Head of caudate nucleus (tissue), 42 donors: ENCODE measurements at places on chromosomes 13 and 19.

DNA sequence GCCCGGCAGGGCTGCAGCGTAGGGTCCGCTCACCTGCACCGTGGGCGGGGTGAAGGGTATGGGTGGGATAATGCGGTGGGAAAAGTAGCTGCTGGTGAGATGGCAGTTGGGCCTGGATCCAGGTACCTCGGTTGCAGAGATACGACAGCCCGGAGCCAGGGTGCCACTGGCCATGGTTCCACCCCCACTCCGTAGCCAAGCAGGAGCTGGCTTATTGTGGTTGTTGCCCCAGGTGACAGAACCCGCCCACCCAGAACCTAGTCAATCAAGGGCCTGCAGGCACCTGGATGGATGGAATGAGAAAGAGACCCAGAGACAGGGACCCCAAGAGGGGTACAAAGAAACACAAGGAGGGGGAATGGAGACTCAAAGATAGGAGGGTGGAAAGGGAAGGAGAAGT, 3.5 kb upstream of the LHB start:
- no peak for DNase-seq

- no peak for DNase-seq
Observed at GRCh38 chr13:59570204-59570603, 593.5 kb downstream of the DIAPH3 start.

DNA sequence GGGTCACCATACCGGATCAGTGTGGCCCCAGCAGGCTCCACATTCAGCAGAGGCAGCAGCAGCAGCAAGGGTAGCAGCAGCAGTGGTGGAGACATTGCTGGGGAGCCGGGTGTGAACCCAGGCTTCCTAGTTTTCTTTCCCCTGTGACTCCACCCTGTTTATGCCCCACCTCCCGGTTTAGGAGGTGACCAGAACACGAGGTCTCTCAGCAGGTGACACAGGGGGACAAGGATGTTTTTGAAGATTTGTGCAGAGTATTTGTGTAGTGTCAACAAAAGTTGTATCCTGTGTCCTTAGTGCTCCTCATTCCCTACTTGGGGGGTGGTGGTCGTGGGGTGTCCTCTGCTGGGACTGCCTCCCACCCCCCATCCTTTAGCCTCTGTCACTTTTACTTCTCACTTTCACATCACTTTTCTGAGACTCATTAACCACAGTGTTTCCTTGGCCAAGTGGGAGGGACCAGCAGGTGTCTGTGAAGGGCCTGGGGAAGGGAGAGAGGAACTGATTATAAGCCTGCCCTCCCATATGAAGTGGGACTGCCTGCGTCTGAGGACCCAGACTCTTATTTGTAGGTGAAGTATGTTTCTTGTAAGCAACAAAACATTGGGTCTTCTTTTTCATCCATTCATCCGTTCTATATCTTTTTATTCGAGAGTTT, 15.6 kb upstream of the KCNC3 start:
- DNase-seq, result no peak

DNA sequence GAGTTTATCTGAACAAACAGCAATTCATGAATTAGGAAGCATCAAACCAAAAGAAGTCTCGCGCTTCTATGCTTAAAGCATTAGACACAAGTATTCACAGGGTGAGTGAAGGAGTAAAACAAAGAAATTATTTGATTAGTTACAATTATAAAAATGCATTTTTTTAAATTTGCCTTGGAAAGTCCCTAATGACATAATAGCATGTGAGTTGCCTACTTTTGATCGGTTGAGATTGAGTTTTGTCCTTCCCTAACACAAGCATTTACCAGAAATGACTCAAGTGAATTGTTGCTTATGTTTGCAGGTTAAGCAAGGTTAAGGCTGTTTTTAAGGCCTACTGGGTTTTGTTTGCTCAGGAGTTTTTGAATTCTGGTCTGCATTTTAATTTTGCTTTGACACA, 389 bp upstream of the ZNF649 start:
- no peak for DNase-seq

DNA sequence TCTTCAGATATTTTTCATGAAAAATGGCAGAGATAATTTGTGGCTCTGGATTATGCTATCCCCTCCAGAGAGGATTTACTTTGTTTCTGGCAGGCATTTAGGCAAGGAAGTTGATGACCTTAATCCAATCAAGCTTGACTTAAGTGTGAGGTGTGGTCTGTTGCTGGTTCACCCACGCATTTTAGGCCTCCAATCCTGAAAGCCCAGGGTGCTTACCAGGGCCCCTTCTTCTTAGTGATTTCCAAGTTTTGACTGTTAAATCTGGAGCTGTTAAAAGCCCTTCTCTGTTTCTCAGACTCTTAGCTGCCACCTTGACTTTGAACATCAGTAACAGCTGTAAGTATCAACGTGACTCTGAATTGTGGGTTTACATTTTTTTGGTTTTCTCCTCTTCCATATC, 161.8 kb downstream of the DNAJC15 start:
- no peak for DNase-seq

DNA sequence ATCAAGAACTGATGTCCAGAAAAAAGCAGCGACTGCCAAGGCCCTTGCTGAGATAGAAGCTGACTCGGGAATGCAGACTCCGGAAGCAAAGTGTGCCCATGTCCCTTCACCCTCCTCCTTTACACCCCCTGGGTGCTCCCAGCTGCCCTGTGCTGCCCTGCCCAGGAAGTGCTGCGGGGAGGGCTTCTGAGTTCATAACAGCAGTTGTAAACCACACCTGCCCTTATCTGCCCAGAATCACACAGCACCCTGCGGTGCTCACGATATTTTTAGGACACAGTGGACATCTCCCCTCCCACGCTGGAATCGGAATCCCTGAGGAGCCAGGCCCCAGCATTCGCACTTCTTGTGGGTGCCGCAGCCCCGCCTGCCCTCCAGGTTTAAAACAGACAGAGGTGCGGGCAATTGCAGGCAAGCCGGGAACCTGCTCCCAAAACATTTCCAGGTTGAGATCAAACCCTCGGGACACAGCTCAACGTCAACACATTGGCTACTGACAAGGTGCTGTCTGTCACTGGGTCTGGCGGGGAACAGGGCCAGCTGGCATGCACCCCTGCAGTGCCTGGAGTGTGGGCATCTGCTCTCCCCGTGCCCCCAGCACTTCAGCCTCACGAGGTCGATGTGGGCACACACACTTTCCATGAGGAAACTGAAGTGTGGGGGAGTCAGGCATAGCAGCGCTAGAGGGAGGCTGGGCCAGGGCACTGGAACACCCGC, 36.8 kb downstream of the RAB20 start:
- no peak for DNase-seq

DNA sequence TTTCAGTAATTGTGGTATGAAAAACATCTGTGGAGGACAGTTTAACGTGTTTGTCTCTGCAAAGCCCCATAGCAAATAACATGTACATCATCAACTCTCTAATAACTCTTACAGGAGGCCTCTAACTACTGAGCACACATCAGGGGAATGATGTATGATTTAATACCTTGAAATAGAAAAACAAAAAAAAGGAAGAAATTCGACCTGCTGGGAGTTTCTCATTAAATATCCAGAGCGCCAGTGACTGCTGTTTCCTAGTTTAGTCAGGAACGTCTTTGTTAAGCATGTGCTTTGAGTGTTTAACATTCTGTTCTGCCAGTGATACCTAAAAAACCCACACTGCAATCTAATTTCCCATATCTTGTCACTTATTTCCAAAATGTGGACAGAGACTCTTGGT, 235.4 kb downstream of the PCDH20 start:
- DNase-seq, result no peak

DNA sequence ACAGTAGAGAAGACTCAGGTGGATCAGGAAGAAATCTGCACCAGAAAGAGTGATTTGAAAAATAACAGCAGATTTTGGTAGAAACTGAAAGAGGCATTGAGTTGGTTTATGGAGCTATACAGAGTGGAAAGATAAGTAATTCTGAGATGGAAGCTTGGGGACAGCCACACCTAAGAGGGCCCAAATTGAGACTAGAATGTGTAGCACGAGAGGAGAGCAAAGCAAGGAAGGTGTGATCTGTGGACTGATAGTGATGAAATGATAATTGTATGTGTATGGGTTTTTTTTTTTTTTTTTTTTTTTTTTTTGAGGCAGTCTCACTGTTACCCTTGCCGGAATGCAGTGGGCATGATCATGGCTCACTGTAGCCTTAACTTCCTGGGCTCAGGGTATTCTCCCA, 16.3 kb downstream of the SAE1 start:
- no peak for DNase-seq

GRCh38 chr13:74300162-74300561, 166.0 kb upstream of the KLF12 start:
- DNase-seq, result no peak

- DNase-seq, result no peak
Observed at GRCh38 chr13:46179969-46180763, 1.8 kb downstream of the LCP1 start.

DNA sequence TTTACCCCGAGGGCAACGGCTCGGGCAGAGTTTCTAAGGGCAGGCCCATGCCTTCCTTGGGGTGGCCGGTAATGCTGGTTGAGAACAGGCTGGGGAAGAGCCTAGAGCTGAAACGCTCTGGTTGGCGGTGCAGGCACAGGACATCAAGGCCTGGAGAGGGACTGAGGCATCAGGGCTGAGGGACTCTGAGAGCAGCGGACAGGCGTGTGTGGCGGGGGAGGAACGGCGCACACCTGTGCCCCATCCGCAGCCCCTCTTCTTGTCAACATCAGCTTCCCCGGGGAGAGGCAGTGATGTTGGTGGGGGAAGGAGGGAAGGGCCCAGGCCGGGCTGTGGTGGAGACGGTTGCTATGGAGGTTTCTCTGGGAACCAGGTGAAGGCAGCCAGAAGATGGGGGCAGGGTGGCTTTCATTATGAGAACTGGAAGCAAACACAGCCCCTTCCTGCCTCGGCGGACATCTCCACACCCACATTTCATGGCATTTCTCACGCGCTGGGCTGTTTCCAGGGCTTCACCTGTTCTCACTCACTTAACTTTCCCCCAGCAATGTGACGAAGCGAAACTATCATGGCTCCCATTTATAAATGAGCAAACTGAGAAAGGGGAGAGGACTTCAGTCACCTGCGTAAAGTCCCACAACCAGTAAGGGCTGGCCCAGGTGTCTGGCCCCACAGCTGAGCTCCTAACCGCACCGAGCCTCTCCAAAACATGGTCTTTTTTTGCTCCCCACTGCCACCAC, 8.2 kb upstream of the ATF5 start:
- DNase-seq, result peak; percentile 11

DNA sequence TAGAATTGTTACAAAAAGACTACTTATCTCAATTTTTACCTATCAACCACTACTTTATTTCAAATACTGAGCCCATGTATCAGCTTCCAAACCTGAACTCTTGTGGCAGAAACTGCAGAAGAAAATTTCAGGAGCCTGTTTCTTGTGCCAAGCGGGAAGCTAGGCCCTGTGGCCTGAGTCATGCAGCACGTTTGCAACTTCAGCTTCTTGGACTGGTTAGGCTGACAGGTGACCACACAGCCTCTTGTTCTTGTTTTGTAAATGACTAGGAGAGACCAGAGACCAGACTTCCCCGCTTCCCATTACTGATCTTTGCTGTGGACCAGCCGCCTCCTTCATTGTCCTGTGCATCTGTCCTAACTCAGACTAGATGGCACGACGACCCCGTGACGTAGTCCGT, 3.4 kb upstream of the LAMP1 start:
- no peak for DNase-seq

GRCh38 chr13:57212989-57213388, 46.0 kb downstream of the PRR20E start:
- DNase-seq, result no peak

DNA sequence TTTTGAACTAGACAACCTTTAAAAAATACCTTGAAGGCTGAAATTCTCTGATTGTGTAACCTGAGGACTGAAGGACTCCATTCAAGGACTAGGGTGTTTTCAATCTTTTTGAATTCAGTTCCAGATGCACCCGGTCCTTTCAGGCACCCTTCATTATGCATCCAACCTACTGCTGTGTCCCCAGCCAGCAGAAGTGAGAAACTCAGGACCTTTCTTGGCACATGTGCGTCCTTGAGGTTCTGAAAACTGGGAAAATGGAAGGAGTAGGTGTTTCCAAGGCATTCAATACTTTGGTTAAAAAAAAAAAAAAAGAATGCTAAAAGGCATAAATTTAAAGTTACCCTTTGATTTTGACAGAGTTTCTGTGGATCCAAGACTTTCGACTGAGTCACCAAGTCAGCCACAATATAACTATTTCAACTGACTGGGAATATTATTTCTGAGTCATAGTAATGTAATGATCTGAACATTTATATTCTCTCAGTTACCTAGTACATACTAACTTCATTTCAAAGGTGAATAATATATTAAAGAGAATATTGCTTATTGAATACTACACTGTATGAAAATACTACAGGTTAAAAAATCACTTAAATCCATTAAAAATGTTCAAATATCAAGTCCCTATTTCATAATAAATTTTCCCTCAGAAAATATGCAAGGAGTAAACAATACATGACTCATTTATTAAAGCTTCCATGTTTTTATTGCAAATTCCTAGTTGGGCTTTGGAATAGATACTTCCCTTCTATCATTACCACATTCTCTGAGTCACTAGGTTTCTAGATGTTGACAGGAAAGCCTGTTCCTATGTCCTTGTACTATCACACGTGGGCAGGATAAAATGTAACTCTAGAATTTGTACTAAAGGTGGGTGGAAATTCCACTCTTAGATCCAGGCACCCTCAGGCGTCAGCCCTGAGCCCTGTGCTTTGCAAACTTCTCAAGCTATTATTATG, 2.4 kb upstream of the ITGBL1 start:
- peak; percentile 44 for DNase-seq

- DNase-seq, result peak; percentile 21
Observed at GRCh38 chr13:112943309-112944125, 25.5 kb upstream of the MCF2L start.

DNA sequence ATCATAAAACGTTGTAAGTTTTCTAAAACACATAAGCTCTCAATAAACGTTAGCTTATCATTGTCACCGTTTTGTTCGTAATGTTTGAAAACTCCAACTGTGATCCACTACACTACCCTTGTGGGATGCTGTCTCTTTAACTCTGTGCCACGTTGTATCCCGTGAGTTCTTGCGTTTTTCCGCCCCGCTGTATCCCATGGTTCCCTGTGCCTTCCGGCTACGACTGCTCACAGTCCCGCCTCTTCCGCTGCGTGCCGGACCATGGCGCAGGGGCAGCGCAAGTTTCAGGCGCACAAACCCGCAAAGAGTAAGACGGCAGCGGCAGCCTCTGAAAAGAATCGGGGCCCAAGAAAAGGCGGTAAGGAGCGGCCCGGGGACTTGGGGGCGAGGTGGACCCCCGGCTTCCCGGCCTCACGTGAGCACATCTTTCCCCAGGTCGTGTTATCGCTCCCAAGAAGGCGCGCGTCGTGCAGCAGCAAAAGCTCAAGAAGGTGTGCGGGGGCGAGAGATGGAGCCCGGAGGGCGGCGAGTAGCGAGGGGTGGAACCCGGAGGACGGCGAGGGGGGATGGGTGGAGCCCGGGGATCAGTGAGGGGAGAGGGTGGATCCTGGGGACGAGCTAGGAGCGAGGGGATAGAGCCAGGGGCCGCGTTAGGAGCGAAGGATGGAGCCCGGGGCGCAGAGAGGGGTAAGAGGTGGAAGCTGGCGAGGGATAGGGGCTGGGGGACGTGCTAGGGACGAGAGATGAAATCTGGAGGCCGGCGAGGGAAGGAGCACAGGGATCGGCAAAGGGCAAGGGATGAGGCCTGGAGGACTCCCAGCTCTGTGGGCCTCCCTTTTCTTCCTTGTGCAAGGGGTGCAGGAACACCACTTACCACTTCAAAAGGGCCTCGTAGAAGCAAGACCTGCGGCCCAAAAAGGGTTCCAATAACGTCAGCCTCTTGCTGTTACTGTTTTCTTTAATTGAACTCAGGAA, at the start of gene C19orf53:
Gene C19orf53, plus strand, starts transcription at position 240 of the 975 bp plus-strand sequence. Its CDS starts 22 bp downstream, at position 262.
- DNase-seq, result peak; percentile 96
